NCI-H510A treated with DMSO at 0.1 percent for 48 hours (cell line): ENCODE measurements at places on chromosomes 12 and 14.

GRCh38 chr12:28857369-28857768 is 291.7 kb upstream of the FAR2 start:
- DNase-seq = no peak

GRCh38 chr12:95319694-95320331 is 102.2 kb downstream of the VEZT start:
- DNase-seq = no peak

GRCh38 chr14:103516426-103517173 is 6.0 kb downstream of the CKB start:
- DNase-seq = no peak

- no peak for DNase-seq
Observed at GRCh38 chr12:58306266-58307000, 365.1 kb downstream of the ATP23 start.

DNA sequence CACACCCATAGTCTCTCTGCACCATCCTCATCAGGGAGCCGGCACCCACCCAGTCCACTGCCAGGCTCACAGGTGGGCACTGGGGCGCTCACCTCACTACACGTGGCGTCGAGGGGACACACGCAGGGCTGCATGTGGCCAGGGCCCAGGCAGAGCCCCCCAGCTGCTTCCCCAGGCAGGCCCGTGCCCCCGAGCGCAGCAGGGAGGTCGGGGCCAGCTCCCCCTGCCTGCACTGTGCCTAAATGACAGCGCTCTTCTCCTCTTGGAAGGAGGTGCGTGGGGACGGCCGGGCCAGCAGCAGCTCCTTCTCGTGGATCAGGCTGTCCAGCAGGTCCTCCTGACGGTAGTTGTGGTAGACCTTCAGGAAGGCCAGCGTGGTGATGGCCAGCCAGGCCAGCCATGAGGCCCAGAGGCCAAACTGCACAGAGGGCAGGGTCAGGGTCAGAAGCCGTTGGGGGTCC is 11.3 kb downstream of the TMEM179 start:
- DNase-seq = no peak

DNA sequence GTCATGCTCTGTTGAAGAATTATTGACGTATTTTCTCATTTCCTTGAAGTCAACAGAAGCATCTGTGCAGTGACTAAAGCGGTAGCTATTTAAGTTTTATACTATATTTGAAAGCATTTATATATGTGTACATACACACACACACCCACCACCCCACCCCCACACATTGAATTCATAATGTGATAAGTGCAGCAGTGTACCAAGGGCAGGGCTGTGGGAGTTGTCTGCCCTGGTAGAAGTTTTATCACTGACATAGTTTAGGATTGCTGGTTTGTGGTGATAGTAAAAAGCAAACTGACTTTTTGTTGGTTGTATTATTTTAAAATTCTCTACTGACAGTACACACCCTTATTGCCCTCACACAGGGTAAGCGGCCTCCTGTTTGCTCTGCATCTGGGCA is 39.1 kb downstream of the GAS2L3 start:
- no peak for DNase-seq

- no peak for DNase-seq
Observed at GRCh38 chr14:94904636-94905035, 134.7 kb upstream of the GSC start.

DNA sequence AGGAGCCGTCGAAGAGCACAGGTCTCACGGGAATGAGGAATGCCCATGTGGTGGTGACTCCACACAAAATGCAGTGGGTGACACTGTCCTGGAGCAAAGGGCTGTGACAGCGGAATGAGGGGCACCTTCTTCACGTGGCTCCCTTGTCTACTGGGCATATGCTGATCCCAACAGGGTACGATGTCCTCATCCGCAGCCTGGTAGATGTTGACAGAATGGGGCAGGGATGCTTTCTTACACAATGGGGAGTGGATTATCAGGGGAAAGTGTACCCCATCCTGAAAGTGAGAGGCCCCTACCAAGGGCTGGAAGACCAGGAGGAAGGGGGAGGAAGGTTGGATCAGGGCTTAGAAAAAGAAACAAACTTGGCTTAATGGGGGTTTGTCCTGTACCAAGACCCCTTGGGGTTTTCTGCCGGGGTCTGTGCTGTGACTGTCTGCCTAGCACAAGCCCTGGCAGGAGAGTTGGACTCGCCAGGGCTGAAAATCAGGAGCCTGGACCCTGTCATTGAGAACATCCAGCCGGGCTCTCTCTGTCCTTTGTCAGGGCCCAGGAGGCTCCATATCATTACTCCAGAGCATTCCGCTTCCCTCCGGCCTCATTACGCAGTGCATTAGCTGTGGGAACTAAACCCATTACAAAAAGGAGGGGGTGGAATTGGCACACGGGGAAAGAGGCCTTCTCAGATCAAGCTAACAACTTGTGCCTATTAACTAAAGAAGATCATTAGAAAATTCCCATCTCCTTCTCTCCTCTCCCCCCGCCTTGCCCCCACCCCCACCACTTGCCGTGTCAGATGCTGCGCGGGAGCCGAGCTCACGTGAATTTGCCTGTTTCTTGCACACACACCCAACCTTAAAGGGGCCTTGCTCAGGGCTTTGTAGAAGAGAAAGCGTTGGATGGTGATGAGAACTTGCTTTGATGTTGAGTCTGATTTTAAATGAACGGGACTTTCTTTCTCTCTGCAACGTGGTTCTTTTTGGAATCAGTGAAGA is 171.8 kb upstream of the PARP11 start:
- DNase-seq = no peak

GRCh38 chr14:91021115-91021514 is 39.3 kb downstream of the RPS6KA5 start:
- no peak for DNase-seq

GRCh38 chr14:103886304-103887169 is 39.2 kb upstream of the PPP1R13B start:
- no peak for DNase-seq

DNA sequence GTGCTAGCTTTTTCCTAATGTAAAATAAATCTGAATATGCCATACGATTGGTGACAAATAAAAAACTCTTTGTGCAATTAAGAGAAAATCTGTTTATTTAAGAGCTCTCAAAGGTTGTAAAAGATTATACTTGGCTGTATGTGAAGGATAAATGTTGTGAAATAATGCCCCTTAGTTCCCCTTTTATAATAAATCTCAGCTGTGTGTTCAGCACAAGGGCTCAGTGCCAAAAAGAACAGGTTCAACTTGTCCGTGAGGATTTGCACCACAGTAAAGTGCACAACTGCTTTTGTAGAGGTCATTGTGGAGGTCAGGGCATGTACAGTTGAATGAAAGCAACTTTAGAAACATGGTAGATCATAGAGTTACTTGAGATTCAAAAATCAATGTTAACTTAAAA is 118.6 kb downstream of the TRMT5 start:
- peak; percentile 51 for DNase-seq

- DNase-seq = no peak
Observed at GRCh38 chr12:96571101-96571862, 81.9 kb downstream of the CFAP54 start.

DNA sequence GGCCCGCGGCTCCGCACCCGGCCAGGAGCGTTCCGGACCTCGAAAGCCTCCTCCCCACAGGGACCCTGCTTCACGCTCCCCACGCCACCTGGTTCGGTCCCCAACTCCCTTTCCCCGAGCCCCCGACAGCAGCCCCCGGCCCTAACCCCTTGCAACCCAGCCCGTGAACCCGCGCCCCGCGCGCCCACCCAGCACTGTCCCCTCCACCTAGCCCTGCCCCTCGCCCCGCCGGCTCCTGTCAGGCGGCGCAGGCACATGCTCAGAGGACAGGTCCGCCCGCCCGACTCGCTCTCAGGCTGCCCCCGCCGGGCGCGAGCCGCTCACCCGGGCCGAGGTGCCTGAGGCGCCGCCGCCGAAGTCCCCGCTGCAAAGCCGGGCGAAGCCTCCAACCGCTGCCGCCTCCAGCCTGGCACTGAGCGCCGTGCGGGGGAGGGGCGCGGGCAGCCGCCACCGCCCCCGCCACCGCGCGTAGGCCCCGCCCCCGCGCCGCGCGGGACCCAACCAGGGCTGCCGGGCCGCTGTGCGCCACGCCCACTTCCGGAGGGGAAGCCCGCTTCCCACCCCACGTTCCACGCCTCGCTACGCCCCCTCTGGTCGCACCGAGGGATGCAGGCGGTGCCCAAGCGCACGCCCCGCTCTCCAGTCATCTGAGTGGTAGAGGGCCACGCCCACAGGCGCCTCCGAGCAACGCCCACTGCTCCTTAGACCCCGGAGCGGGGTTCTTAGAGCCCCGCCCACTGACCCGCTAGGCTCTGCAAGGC is at the start of gene CORO1C:
CORO1C (minus strand) TSS at position 414 of the 761 bp plus-strand sequence. CDS start 30,200 bp downstream, outside the sequence.
- peak; percentile 89 for DNase-seq

DNA sequence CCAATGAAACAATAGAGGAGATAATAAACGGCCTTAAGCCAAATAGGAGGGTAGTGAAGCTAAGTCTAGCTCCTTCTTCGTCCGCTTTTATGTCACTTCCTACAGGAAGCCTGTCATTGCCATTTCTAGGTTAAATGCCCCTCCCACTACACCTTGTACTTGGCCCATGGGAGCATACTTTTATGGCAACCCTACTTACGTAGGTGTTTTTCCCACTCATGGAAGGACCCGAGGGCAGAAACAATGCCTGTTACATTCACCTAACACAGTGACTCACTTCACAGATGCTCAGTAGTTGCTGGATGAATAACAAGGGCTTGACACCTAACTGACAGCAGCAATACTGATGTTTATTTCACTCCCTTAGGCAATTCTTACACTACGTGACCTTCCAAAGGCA is 44.5 kb downstream of the ALKBH1 start:
- no peak for DNase-seq

GRCh38 chr14:98229656-98230366 is 1042.2 kb downstream of the BCL11B start:
- no peak for DNase-seq

DNA sequence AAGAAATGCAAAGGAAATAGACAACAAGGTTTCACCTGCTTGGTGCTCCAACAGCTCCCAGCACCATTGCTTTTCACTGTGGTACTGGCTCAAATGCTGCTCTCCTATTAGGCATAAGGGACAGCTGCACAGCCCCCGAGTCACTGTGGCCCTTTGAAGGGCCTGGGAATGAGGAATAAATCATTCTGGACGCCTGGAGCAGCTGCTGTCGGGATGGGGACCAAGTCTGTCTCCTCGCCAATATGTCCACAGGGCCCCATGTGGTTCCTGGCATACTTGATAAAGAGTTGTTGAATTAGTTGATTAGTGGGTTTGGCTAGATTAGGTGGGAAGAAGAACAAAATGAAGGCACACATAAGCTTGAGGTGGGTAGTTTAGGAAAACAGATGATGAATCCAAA is 13.1 kb upstream of the NGB start:
- DNase-seq = no peak

- no peak for DNase-seq
Observed at GRCh38 chr14:57485635-57486034, 8.0 kb downstream of the CCDC198 start.

- no peak for DNase-seq
Observed at GRCh38 chr14:54813081-54813480, 89.5 kb downstream of the GCH1 start.

GRCh38 chr14:69038455-69039287 is 59.6 kb upstream of the ACTN1 start:
- no peak for DNase-seq

DNA sequence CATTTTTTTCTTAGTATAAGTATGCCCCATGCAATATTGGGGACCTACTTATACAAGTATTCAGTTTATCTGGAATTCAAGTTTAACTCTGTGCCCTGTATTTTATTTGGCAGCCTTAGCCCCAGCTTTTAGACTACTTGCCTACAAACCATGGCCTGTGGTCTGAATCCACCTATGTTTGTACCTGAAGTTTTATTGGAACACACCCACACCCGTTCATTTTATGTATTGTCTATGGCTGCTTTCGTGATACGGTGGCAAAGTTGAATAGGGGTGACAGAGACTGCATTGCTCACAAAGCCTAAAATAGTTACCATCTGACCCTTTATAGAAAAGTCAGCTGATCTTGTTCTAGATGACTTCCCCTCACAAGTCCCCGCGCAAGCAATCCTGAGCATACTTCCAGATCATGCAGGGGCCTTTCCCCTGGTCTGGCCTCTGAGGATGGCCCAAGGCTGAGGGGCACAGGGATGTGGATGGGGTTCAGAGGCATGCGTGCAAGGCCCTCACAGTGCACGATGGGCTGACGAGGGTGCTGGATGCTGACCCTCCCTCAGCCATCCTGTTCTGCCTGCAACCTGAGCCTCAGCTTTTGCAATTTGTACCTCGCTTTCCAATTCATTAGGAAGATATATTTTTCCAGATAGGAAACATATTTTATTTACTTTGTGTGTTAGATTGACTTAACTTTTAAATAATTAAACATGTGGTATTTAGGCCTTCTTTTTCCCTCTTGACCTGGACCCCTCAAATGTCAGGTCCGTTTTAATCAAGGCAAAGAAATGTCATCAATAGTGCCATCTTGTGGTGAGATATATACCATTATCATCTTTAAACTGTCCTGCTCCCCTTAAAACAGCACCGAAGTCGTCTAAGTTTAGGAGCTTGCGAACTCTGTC is 527.3 kb upstream of the CCDC196 start:
- peak; percentile 57 for DNase-seq

DNA sequence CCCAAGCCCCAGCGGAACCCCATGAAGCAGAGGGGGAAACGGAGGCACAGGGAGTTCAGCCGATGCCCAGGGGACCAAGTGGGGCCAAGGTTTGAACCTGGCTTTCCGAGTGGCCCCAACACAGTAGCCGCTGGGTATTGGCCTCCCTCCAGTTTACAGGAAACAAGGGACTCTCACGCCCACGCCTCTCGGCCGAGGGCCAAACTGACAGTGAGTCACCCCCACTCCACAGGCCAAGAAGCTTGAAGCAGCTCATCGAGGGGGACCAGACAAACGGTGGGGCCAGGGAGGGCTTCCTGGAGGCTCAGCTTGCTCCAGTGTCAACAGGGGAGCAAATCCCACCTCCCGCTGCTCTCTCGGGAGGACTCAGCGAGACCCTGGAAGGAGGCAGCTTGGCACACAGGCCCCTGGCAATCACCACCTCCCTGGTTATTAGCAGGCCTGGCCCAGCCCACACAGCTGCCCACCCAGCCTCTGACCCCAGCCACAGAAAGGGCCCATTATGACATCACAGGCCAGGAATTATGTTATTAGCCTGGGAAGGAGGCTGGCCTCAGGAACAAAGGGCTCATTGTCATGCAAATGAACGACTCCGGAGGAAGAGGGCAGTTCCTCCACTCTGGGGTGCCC is 54.6 kb downstream of the NCOR2 start:
- peak; percentile 20 for DNase-seq

DNA sequence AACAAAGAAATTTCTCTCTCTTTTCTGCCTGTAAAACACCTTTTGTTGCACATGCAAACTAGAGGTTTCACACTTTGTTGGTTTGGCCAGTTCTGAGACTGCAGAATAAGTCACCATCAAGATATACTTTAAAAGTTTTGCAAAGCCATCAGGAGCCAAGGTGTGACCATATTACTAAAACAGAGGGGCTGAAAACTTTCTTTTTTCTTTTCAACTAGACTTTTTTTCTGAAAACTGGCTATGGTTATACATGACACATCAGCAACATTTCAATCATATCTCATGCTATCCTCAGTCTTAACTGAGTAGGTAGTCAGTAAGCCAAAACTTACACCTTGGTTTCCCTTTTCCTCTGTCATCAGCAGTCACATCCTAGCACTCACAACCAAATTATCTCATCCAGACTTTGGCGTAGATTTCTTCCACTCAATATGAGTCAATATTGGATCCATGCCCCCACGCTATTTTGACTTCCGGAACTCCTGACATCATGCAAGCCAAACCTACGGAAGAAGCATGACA is 4.1 kb upstream of the IFNG start:
- DNase-seq = no peak
